ENCODE measurements at places on chromosomes 6 and 20.

GRCh38 chr20:20002101-20002998 is 14.8 kb upstream of the NAA20 start:
- DNase-seq = no peak

GRCh38 chr20:19026121-19026878 is 186.1 kb upstream of the SLC24A3 start:
- DNase-seq = no peak

DNA sequence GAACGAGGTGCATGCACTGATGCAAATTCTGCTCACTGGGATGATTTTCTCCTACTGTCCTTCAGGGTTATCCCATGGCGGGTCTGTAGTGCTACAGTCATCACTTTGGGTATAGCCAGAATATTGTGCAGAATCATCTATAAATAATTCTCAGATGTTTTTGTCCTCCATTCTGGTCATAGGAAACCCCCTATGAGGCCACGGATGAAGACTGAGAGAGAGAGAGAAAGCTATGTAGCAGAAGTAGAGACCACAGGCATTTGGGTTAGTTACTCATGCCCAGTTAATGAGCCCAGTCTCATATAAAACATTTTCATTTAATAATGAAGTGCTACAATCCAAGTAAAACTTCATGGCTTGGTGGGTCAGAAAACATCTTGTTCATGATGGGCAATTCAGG is 145.1 kb upstream of the PLN start:
- DNase-seq = no peak

DNA sequence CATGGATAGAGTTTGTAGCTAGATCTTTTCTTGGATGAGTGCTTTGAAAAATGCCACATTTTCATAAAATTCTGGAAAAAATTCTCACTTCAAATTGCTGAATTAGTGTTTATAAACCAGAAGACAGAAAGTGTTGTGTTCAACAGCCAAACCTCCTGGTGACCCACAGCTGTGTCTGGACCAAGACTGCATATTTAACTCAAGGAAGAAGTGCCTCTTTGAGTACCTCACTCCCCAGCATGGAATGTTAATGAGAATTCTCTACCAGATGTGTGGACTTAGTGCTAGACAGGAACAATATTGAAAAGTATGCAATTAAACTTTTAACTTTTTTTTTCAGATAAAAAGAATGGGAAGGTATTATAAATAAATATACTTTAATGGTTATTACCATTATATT is 609.3 kb downstream of the COL12A1 start:
- no peak for DNase-seq

DNA sequence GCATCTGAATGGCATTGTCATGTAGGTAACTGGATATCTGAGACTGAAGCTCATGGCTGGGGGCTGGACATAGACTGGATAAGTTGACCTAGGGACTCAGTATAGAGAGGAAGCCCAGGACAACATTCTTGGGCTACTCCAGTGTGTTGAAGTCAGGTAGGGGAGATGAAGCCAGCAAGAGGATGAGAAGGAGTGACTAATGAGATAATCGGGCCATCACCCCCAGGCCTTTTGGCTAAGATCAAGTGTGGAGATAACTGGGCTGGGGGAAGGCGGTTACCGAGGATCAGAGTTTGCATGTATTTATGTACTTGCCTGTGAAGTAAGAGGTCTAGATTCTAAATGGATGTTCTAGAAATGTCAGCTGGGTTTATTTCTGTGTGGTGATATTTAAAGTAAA is 73.4 kb downstream of the ELOVL2 start:
- DNase-seq = no peak

DNA sequence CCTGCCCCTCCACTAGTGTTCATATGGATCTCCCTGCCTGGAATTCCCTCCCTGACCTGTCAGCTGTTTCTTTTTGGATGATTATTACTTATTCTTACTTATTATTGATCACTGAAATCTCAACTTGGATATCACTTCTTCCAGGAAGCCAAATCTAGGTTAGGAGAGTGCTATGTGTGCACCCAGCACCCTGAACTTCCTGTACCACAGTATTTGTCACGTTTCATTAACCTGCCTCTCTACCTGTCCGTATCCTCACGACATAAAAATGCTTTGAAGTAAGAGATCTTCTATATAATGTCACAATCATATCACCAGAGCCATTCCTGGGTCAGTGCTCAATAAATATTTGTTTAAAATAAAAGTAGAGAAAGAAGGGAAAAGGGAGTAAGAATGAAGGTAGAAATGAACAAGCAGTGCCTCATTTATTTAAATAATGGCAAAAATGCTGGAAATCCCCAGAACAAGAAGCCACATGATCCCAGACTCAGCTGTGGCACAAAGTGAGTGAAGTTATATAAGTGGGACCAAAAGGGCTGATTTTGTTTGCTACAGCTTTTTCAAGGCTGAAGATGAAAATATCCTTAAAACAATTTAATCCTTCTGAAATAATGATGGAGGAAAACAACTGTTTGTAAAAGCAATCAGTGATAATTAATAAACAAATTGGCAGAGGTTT is 88.0 kb upstream of the MANEA start:
- DNase-seq = no peak

DNA sequence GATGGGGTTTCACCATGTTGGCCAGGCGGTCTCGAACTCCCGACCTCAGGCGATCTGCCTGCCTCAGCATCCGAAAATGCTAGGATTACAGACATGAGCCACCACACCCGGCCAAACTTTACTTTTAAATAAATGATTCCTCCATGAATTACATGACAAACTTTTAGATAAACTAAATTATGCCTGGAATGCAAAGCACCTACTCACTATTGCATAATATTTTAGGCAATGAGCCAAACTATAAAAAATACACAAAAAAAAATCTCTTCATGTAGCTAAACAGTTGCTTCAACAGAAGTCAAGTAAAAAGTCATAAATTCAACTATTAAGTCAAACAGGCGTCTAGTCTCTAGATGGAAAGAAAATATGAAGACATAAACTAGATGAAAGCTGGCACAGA is 56.5 kb downstream of the PTPRK start:
- DNase-seq = no peak

DNA sequence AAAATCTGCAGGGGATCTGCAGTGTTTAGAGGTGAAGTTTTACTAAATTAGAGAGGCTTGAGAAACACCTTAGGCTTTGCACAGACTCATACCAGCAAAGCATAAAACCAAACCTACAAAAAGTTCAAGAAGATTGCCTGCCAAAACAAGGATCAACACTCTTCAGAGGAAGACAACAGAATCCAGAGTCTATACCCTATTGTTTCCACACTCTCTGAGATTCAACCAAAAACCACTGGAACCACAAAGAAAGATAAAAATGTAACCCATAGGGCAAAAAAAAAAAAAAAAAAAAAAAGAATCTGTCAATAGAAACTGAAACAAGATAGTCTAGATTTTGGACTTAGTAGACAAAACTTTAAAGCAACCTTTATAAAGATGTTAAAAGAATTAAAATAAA is 102.7 kb downstream of the ANKRD60 start:
- DNase-seq = no peak

GRCh38 chr20:26167499-26167898 is 470.8 kb upstream of the ZNF337 start:
- DNase-seq = no peak

DNA sequence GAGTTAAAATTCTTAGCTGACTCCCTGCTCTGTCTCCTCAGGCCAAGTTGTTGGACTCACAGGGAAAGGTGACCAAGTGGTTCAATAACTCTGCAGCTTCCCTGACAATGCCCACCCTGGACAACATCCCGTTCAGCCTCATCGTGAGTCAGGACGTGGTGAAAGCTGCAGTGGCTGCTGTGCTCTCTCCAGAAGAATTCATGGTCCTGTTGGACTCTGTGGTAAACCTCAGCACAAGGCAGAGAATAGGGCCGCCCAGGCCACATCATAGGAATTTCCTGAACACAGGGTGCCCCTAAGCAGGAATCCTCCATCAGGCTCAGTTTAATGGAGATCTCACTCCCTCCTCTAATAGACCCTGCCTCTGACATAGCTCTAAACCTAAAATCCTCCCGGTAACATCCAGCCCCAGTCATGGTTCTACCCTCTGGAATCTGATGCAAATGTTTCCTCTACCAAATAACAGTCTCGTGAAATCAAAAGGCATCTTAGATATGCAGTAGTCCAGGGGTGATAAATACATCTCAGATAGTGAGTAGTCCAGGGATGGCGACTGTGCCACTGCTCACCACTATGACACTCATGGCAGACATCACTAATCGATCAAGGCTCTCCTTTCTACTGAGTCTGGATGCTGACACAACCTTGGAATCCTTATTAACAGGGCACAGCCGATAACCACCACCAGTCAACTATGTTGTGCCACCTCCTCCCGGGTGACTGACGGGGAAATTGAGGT is 18.3 kb downstream of the BPIFB1 start:
- DNase-seq = no peak

GRCh38 chr6:2369606-2370005 is 124.2 kb upstream of the GMDS start:
- DNase-seq = no peak
